Uterine smooth muscle cell (primary cell): ENCODE measurements at places on chromosomes 1 and 21. TPM values are rescaled to one million over a fixed set of nuclear protein-coding genes. Genes with fewer than 3 reads are reported as not detected.

DIRAS3 gene
- 2.0 and 3.0 TPM in 2 replicates for total RNA-seq

DNM3 gene
- 1.1 and 2.1 TPM in 2 replicates for total RNA-seq

BTG2 gene
- 2.7 and 8.9 TPM in 2 replicates for total RNA-seq

RBP7 gene
- not detected in 2 replicates for total RNA-seq

LIPI gene
- not detected in 2 replicates for total RNA-seq

OR2L2 gene
- under 0.01 TPM in 1 of 2 replicates, not detected in the other for total RNA-seq

KIF21B gene
- 0.37 and 0.44 TPM in 2 replicates for total RNA-seq

LCE3D gene
- not detected in 2 replicates for total RNA-seq

OR6K3 gene
- 0.12 TPM in 1 of 2 replicates, not detected in the other for total RNA-seq

SLC9C2 gene
- not detected in 2 replicates for total RNA-seq

ITGB2 gene
- not detected in 2 replicates for total RNA-seq

MCOLN3 gene
- total RNA-seq: 3.8 and 6.5 TPM in 2 replicates

AQP10 gene
- under 0.01 TPM in 1 of 2 replicates, not detected in the other for total RNA-seq

PDE9A gene
- 1.9 and 2.1 TPM in 2 replicates for total RNA-seq

AUNIP gene
- 1.7 and 5.6 TPM in 2 replicates for total RNA-seq

NPR1 gene
- 1.1 and 4.1 TPM in 2 replicates for total RNA-seq

LRRC39 gene
- 0.44 and 0.50 TPM in 2 replicates for total RNA-seq

ZBTB17 gene
- total RNA-seq: 44.0 and 47.1 TPM in 2 replicates

FCMR gene
- total RNA-seq: 0.11 and 0.37 TPM in 2 replicates

LRRC8C gene
- 6.1 and 9.2 TPM in 2 replicates for total RNA-seq

FAM177B gene
- not detected in 2 replicates for total RNA-seq

LAMB3 gene
- total RNA-seq: 8.7 and 12.3 TPM in 2 replicates
